ENCODE measurements at places on chromosomes 6 and 20.

- no peak for DNase-seq
Observed at GRCh38 chr6:92479831-92480230, 939.5 kb downstream of the EPHA7 start.

DNA sequence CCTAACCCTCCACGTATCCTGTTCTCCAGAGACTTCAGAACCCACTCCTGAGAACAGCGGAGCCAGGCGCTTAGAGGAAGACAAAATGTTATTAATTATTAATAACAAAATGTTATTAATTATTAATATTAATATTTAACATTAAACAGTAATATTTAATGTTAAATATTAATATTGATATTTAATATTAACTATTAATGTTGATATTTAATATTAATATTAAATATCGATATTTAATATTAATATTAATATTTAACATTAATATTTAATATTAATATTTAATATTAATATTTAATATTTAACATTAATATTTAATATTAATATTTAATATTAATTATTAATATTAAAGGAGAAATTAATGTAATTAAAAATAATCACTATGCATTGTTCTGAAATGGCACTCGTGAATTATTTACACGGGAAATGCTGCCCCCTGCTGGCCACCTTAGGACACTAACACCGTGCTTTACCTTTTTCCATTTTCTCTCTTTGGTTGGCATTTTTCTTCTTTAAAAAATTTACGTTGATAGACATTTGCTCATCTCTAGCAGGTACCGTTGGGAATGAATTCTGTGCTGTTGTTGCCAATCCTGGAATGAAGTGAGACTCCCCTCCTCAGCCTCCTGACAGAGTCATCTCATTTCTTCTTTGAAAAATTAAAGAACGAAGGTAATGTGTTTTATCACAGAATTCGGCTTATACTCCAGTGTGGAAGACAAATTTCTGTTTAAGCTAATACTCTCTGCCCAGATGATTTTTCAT is 7.5 kb upstream of the GGTLC1 start:
- DNase-seq, result no peak

GRCh38 chr6:148037496-148037895 is 305.1 kb upstream of the SASH1 start:
- DNase-seq, result no peak

GRCh38 chr20:25008388-25009217 is 16.1 kb upstream of the APMAP start:
- DNase-seq, result no peak

DNA sequence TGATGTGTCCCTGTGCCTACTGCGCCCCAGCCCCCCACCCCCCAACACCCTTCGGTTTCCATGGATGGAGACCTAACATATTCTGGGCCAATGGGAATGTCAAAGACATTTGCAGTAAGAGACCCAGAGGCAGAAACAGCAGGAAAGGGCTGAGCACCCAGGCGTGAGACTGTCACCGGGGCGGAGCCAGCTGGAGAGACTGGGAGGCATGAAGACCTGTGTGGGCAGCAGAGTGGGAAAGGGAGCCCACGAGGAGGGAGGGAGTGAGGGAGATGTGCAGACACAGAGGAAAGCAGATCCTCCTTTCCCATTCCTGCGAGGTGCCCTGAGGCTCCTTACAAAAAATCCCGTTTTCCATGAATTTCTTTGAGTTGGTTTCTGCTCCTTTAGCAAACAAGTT is 150.2 kb downstream of the FOXC1 start:
- no peak for DNase-seq

DNA sequence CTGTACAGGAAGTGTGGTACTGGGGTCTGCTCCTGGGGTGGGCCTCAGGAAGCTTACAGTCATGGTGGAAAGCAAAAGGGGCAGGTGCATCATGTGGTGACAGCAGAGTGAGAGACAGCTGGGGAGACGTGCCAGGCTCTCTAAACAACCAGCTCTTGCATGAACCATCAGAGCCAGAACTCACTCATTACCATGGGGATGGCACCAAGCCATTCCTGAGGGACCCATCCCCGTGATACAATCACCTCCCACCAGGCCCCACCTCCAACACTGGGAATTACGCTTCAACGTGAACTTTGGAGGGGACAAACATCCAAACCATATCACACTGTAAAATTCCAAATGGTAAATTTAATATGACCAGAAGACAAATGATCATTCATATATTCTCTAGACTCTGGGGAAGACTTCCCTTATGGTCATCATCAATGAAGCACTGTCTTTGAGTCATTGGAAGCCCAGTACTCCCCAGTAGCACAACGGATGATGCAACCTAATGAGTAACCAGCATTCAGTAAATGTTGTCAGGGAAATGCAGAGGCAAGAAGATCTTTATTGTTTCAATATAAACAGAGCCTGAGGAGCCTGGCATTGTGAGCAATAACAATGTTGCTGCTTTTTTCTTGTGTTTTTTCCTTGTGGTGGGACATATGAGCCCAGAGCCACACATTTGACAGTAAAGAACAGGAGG is 48.2 kb upstream of the RALY start:
- DNase-seq, result no peak

GRCh38 chr6:153538491-153538890 is 407.4 kb upstream of the RGS17 start:
- no peak for DNase-seq

DNA sequence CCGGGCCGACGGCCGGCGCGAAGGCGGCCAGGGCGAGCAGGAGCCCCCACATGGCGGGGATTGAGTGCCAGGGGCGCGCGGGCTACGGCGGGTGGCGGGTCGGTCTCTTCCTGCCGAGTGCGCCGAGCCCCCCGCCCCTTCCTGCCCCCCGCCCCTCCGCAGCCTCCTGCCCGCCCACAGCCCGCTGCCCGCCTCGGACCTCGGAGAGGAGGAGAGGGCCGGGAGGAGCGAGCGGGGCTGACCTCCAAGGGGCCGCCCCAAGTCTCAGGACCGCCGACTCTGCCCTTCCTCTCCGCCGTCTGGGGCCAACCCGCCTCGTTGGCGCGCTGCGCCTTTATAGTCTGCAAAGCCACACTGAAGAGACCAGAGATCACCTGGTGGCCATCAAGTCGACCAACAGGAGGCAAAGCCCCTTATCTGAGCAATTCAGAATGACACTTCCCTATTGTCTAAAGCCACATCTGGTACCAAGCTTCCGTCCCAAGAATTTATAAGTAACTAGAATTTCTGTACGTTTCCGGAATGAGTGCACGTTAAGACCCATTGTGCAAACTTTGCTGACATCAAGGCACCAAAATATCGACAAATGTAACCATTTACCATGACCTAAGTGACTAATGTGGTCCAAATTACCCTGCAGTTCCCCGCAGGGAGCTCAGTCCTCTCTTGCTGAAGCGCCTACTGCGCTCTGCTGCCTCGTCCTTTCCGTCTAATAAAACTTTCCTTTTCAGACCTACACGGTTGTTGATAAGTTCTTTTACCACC is at the start of gene CPXM1:
Gene CPXM1 (minus strand): TSS at position 107 of the 765 bp plus-strand sequence. CDS start 55 bp downstream, at position 52.
- DNase-seq, result no peak

DNA sequence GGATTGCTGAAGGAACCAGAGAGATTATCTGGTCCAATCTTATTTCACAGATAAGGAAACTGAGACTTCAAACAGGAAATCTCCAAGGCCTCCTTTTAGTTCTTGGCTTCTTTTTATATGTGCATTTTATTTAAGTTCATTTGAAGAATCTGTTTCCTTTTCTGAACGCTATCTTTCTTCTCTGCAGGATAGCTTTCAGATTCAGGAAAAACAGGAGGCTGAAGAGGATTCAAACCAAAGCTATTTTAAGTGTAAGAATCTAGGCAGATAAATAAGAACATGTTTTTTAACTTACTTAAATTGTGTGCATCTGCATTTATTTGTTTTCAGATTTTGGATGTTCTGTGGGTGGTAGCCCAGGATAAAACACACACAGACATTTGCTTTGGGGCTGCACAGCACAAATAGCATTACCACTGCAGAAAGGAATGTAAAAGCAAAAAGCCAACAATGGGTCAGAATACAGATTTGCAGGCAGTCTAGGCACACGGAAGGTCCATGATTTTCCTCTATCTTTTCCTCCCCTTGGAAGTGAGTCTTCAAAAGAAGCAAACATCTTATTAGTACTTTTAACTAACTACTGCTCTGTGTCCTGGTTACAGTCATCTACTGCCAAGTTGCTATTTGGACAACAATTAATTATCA is 188.8 kb upstream of the TBX18 start:
- no peak for DNase-seq

DNA sequence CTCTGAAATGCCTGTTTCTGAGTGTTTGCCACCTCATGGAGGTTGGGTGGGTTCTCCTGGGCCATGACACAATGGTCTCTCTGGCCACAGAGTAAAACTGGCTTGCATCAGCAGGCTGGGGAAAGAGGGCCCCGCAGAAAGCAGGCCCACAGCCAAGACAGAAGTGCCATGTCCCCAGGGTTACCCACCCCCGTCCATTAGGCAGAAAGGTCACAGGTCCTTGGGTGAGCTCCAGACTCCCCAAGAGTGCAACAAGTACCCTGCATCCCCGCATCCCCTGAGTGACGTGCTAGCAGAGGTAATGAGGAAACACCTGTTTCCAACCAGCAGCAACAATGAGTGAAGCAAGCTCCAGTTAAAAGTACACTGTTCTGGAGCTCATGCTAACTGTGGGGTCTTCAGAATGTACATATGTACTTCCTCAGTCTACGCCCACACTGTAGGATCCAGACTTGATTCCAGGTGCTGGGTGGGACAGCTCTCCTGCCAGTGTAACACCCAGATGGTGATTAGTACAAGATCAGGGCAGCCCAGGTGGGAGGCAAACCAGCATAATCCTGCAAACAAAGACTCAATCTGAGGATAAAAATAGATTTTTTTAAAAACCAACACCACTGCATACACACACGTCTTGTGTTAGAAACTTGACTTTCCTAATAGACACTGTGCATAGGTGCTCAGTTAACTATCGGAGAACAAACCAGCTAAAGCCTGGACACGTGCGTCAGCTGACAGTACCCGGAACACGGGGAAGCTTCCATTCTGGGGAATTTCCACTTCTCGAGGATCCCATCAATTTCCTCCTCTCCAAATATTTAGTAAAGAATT is 31.5 kb downstream of the RRBP1 start:
- DNase-seq, result no peak

DNA sequence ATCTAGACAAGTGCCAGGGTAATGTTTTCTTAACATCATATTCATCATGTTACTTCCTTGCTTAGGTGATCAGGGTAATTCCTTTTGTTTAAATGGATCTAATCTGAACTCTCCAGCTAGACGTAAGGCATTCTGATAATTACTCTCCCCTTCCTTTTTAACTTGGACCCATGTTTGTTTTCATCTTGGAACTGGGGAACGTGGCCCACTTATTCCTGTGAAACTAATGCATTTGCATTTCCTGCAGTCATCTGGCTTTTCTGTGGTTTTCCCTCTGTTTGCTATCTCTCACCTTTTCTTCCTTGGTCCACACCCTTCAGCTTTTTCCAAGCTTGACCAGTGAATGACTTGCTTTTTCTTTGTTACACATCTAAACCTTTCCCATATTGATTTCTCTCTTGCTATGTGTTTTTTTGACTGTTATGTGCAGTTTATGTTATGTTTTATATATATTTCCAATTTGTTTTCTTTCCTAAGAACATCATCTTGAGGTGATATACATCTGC is 33.3 kb downstream of the SLX4IP start:
- no peak for DNase-seq
